ENCODE measurements at places on chromosomes 6 and 20.

- no peak for DNase-seq
Observed at GRCh38 chr6:107491760-107492660, 2.1 kb downstream of the SOBP start.

GRCh38 chr20:50548396-50548795 is 38.2 kb downstream of the PTPN1 start:
- no peak for DNase-seq

- no peak for DNase-seq
Observed at GRCh38 chr6:150417899-150418826, 49.4 kb downstream of the IYD start.

DNA sequence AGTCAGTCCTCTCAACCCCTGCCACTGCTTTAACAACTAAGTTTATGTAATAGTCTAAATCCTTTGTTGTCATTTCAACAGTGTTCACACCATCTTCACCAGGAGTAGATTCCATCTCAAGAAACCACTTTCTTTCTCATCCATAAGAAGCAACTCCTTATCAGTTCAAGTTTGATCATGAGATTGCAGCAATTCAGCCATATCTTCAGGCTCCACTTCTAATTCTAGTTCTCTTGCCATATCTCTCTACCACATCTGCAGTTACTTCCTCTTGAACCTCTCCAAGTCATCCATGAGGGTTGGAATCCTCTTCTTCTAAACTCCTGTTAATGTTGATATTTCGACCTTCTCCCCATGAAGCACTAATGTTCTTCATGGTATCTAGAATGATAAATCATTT is 57.9 kb upstream of the FOXO3 start:
- DNase-seq = no peak

DNA sequence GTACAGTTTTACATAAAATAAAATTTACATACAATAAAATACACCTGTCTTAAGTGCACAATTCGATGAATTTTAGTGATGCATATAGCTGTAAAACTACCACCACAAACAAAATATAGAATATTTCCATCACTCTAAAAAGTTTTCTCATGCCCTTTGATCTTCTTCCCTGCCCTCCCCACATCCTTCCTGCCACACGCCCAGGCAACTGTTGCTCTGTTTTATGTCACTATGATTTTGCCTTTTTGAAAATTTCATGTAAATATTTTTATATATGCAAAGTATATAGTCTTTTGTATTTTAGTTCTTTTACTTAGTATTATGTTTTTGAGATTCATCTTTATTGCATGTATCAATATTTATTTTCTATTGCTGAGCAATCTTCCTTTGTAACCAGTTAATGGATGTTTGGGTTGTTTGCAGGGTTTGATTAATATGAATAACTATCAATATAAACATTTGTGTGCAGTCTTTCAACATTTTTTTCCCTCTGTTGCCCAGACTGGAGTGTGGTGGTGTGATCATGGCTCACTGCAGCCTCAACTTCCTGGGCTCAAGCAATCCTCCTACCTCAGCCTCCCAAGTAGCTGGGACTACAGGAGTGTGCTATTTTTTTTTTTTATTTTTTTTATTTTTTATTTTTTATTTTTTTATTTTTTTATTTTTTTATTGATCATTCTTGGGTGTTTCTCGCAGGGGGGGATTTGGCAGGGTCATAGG is 23.8 kb upstream of the SAMHD1 start:
- no peak for DNase-seq

DNA sequence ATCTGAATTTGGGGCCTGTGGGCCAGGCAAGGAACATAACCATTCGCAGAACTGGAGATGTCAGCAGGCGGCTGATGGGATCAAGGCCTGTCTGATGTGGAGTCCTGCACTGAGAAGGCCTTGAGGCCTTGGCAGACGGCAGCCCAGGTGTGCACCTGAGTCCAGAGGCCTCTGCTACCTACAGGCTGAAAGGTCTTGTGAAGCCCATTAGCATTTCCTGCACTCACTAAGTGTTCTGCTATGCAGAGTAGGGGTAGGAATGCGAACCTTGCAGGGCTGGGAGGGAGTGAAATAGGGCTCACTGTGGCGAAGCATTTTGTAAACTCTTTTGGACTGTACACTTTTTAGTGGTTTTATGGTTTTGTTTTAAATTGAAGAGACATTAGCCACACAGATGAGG is 48.3 kb upstream of the RNF24 start:
- DNase-seq = no peak

GRCh38 chr6:15297895-15298590 is 52.2 kb downstream of the JARID2 start:
- DNase-seq = no peak

DNA sequence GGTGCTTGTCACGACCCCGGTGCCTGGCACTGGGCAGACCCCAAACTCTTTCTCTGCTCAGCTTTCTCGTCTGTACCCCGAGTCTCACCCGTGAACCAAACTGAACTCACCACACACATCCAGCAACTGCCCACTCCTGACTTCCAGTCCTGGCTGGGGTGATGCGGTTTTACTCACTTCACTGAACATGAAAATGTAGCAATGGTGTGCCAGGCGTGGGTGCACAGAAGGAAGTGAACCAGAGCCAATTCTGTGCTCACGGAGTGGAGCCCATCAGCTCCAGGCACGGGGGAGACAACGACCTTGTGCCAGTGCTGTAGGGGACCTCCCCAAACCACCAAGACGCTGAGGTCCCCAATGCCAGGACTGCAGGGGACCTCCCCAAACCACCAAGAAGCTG is 78.7 kb upstream of the AFDN start:
- DNase-seq = no peak

DNA sequence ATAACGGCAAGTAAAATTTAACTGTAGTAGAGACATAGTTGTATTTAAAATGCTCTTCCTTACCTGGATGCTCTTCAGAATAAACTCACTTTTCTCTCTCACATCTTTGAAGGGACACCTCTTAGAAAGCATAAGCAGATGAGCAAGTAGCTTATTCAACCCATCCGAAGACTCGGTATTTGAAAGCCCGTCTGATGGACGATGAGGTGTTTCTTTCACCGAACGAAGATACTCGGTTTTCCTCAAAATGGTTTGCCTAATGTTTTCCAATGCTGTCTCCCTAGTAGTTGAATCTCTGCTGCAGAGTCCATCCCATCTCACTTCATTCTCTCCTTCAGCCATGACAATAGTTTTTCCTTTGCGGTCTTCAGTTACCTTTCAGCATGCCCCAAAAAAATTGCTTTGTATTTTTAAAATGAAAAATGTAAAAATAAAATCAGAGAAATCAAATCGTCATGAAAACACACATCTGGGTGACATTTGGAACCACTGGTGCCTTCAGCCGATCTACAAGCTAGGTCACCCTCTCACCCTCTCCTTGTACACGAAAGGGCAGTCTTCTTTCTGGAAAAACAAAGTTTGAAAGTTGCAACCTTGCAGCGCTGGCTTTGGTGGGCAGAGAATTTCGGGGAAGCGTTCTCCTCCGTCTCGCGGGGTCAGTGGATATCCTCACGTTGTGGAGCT is 772 bp downstream of the SESN1 start:
- no peak for DNase-seq

- no peak for DNase-seq
Observed at GRCh38 chr20:44087857-44088120, 99.2 kb downstream of the JPH2 start.

GRCh38 chr20:19756761-19757486 is 1.1 kb upstream of the RIN2 start:
- no peak for DNase-seq

DNA sequence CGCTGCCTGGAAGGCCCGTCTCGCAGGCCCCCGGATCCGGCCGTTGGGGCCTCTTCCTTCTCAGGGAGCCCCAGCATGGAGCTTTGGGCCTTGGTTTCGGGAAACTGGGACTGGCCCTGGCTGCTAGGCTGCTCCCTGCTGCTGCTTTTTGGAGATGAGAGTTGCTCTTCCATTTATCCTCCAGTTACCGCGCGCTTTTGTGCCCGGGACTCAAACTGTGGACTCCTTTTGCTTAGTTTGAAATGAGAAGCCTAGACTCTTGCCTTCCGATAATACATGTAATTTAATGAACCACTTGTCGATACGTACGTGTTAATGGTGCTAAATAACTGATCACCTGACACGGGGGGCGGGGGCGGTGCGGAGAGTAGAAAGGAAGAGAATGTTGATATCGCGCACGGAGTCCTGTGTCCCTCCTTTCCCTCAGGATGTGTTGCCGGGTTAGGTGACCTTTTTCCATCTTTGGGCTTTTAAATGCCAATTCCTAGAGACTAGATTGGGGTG is 968 bp downstream of the PHF3 start:
- peak; percentile 43 for DNase-seq

GRCh38 chr6:27873021-27873940 is 38.9 kb downstream of the OR2B2 start:
- DNase-seq = no peak

DNA sequence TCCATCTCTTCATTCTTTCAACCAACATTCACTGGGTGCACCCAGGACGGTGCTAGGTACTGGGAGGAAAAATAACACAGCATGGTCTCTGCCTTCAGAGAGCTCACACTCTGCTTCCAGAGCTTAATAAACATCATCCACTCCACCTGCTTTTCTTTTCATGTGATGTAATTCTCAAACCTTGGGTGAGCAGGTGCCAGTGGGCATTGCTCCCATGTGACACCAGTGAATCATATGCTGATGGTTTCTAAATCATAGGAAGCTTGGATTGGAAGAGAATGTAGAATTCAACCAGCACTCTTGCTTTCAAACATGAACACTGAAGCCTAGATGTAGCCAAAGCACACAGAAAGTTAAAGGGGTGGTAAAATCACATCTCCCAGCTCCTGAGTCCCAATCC is 189.8 kb downstream of the FOXA2 start:
- DNase-seq = no peak

GRCh38 chr20:9126527-9126926 is 57.6 kb downstream of the PLCB4 start:
- no peak for DNase-seq

- no peak for DNase-seq
Observed at GRCh38 chr6:11201015-11201414, 31.5 kb downstream of the NEDD9 start.

DNA sequence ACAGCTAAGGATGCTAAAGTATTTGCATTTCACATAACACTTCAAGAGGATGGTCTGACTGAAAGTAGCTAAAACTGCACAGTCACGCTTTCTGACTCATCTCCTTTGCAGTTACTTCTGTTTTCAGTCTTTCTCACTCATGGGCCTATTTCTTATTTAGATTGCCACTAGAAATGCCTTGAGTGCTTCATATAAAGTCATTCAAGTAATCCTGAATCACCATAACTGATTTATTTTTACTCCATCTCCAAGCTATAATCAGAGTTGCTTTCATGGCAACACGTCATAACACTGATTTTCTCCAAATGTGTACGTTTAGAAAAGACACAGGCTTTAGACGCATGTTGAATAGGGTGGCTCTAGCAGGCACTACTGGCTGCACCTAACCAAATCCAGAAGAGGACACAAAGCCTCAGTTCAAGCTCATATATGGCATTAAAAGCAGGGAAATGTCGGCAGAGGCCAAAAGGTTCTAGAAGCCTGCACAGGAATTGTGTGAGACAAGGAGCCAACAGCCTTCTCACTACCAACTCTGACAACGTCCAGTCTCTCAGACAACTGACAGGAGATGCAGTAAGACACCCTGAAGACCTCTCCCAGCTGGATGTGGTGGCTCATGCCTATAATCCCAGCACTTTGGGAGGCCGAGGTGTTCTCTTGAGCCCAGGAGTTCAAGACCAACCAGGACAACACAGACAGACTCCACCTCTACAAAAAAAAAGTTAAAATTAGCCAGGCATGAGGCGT is 64.1 kb upstream of the BEND6 start:
- no peak for DNase-seq

- DNase-seq = no peak
Observed at GRCh38 chr6:143745166-143746133, 67.7 kb downstream of the PHACTR2 start.

GRCh38 chr6:13558718-13559117 is 15.7 kb upstream of the SIRT5 start:
- DNase-seq = no peak

DNA sequence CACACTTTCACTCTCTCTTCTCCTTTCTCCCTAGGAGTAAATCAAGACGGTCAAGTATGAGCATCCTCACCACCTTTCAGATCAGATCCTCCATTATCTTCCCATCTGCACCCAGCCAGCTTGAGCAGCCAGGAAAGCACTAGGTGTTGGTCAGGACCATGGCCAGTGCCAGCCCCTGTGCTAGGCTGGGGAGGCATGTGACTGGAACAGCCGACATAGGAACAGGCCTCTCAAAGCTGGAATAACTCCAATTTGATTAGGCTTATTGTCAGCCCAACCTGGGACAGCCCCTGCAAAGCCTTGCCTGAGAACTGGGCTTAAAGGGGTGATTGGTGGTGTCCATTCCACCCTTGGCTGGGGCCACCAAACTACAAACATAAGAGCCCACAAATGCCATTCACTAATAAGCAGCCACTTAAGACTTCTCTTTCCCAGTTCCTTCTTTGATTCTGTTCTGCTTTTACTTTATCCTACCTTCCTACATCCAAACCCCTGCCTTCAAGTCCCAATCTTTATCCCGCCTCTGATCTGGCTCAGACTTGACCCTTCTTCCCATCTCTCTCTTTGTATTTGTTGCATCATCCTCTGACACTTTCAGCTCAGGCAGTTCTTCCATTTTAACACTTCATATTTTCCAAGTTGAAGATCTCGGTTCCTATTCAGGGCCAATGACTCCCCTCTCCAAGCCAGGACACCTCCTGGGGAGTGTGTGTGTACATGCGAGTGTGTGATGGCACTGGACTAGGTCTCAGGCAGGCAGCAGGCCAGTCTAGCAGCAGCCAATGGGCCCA is 4.5 kb upstream of the TREM2 start:
- DNase-seq = no peak

- DNase-seq = no peak
Observed at GRCh38 chr20:4999788-5000187, 1.5 kb downstream of the SLC23A2 start.

DNA sequence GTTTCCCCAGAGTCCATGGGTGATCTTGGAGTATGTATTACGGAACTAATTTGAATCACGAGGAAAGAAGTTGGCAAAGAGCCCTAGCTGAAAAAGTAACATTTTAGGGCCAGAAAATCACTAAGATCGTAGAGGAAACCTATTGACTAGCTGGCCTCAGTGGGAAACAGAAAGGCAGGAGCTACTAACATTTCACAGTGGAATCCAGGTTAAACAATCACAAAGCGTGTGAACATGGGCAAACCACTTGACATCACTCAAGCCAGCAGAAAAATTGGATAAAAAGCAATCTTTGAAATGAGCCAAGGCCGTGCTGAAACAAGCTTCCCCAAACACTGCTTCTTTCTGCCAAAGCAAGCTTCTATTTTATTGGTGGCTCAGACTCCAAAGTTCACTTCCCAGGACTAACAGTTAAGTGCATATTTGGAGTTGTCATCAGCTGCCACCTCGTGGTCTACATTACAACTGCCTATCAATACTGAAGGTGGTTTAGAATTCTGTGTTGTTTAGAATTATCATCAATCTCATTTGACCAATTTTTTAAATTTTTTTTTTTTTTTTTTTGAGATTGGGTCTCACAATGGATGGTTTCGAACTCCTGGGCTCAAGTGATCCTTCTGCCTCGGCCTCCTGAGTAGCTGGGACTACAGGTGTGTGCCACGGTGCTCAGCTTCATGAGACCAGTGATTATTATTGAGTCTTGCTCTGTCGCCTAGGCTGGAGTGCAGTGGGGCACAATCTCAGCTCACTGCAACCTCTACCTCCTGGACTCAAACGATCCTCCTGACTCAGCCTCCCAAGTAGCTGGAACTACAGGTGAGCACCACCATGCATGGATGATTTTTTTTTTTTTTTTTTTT is 10.6 kb downstream of the RPS10 start:
- DNase-seq = no peak
